ENCODE measurements at places on chromosomes 1 and 21.

GRCh38 chr1:39048745-39049370, 22.7 kb downstream of the NDUFS5 start:
- no peak for DNase-seq

GRCh38 chr21:44517175-44517899, 22.7 kb downstream of the KRTAP10-1 start:
- no peak for DNase-seq

GRCh38 chr1:48254254-48254653, 31.7 kb downstream of the SLC5A9 start:
- DNase-seq, result no peak

DNA sequence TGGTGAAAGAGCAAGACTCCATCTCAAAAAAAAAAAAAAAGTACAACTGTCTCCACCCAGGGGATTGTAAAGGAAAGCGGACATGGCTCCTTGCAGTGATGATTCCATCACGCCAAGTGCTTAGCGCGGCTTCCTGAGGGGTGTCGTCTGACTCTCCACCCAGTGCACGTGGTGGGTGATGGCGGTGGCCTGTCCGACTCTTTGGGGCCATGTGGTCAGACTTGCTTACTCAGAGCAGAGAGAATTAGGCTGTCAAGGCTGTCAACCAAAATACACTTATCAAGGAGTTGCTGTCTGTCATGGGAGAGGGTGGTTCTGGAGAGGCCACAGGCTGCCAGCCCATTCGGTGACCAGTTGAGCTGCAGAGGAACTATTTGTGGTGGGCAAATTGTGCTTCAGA, 49.4 kb downstream of the PTPRF start:
- DNase-seq, result no peak

DNA sequence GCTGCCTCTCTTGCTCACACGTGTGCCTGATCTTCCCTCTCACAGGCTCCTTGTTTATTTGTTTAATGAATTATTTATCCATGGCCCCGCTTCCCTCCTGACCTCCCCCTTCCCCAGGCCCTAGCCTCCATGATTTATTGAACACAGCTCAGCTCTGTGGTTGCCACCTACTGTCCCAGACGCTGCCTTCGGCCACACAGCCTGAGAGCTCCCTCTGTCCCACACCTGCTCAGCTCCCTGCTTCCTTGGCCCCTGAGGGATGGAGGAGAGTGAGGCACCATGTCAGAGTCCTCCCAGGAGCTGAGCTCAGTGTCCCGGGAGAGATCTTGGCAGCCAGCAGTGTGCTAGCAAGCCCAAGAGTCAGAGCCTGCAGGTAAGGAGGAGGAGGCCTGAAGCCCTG, 3.1 kb upstream of the EFNA3 start:
- no peak for DNase-seq

- DNase-seq, result no peak
Measured at GRCh38 chr1:193339401-193339800, 153.0 kb upstream of the B3GALT2 start.

GRCh38 chr1:84379917-84380180, 18.4 kb upstream of the DNASE2B start:
- DNase-seq, result no peak

DNA sequence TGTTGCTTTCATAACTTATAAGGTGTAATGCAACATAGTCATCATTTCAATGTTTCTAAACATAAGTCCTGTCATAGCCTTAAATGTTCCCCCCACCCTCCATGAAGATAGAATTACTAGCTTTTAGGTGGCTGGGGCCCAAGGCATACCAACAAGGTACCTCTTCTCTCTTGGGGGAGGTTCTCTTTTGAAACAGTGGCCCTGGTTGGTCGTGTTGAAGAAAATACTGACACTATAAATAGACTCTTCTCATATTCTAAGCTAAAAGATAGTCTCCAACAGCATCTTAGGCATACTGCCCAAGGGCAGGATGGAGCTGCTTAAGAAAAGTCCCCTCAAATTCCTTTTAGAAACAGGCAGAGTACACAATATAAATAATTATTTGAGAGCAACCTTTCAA, 255.0 kb downstream of the FAF1 start:
- no peak for DNase-seq

GRCh38 chr1:28865997-28866650, 48.2 kb upstream of the EPB41 start:
- DNase-seq, result no peak

GRCh38 chr1:214192825-214193643, 87.9 kb upstream of the SMYD2 start:
- no peak for DNase-seq

- DNase-seq, result no peak
Measured at GRCh38 chr1:228143480-228144192, 3.6 kb downstream of the GUK1 start.

- no peak for DNase-seq
Measured at GRCh38 chr1:24027838-24028468, 47.8 kb upstream of the SRSF10 start.

GRCh38 chr1:109959974-109960744, 24.4 kb upstream of the AHCYL1 start:
- no peak for DNase-seq

DNA sequence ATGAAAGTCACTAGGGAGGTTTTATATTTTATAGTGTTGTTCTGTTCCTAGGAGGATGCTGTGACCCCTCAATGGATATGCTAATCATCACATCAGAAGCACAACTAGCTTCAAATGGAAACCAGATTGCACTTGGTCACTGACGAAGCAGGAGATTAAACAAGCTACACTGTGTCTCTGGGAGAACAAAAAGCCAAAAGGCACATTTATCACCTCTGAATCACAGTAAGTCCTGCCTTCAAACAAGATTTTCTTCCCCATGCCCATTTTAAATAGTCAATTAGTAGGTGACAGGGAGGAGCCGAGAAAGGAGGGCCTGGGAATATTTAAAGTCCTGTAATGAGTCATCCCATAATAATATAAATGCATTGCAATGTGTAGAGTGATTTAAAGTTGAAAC, 38.1 kb downstream of the RGS2 start:
- no peak for DNase-seq

GRCh38 chr1:109293026-109293425, 10.1 kb upstream of the PSRC1 start:
- DNase-seq, result no peak

DNA sequence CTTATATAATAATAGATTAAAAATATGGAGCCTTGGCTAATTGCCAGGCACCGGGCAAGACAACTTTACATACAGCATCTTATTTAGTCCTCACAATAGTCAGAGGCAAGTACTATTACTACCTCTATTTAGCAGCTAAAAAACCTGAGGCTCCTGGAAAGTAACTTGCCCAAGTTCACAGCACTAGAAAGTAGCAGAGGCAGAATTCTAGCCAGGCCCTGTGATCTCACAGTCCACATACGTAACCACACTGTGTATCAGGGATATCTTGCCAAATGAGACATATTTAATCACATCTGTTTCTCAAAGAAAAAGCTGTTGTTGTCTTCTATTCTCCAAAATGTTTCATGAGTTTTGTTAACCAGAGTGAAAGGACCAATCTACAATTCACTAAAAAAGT, 378.5 kb downstream of the PLPP3 start:
- DNase-seq, result no peak

- no peak for DNase-seq
Measured at GRCh38 chr1:207826557-207827487, 75.0 kb downstream of the CD46 start.

DNA sequence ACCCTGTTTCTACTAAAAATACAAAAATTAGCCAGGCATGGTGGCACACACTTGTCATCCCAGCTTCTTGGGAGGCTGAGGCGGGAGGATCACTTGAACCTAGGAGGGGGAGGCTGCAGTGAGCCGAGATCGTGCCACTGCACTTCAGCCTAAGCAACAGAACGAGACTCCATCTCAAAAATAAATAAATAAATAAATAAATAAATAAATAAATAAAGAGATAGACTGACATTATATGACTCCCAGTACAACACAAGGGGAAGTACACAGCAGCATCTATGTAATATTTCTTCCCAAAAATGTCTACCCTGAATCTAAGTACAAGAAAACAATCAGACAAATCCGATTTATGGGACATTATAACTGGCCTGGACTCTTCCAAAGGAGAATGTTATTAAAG, 35.1 kb downstream of the LUZP1 start:
- DNase-seq, result no peak

- no peak for DNase-seq
Measured at GRCh38 chr1:245996811-245997210, 510.3 kb downstream of the SMYD3 start.

DNA sequence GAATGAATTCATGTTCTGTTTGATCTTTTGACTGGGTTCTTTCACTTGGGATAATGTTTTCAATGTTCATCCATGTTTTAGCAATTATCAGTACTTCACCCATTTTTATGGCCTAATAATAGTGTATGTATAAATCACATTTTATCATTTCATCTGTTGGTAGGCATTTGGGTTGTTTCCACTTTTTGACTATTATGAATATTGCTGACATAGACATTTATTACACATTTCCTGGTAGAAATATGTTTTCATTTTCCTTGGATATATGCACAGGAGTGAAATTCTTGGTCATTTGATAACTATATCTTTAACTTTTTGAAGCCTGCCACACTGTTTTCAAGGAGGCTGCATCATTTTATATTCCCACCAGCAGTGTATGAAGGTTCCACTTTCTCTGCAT, 79.8 kb downstream of the AXDND1 start:
- DNase-seq, result no peak

DNA sequence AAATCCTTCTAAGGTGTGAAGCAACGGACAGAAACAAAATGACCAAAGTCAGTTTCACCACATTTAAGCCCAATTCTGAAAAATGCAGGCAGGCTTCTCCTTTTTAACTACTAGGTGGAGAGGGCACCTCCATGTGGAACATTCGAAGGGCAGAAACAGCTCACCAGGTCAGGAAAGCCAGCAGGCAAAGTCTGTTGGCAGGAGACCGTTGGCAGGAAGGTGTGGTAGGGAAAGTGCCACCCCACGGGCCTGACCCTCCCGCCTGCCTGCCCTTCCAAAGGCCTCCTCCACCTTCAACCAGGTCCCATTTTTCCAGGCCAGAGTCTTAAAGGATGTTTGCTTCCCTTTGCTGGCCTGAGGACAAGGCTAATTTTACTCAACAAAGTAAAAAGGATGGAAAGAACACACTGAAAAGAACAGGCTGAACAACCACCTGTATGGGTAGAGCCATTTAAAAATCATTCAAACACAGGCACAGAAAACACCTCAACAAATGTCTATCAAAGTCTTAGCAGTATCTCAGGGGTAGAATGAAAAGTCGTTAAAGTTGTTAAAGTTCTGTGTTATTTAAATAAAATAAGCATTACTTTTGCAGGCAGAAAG, 26.4 kb downstream of the CAPZB start:
- no peak for DNase-seq

DNA sequence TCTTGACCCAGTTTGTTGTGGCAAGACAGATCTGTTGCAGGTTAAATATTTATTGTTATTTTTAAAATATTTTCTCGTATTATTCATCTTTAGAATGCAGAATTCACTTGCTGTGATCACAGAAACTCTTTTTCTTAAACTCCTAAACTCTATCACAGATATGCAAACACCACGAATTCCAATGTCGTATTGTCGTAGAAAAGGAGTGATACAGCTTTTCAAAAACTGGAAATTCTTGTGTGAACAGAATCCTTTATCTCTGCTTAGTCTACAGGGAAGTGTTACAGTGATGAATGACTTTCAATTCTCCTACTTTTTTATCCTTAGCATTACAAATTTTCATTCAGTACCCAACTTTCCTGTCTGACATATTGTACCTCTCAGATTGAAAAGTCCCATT, 1329.5 kb upstream of the B3GALT2 start:
- no peak for DNase-seq

- no peak for DNase-seq
Measured at GRCh38 chr1:153805886-153806719, 30.9 kb downstream of the SLC27A3 start.

DNA sequence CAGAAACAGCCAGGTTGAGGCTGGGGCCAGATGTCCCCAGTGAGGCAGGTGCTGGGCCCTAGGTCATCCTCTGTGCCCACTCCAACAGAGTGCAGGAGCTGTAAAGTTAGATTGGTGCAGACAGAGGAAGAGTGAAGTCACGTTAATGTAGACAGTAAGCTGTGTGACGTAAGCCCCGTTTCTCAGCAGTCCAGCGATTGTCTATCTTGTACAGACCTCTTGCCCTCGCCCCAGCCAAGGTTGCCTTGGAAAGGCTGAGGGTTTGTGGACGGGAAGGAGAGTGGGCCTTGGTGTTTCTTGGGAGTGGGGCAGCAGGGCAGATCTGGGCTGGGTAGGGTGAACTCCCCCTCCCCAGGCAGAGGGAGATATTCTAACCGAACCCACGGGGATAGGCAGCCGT, 13.5 kb downstream of the FAAH start:
- DNase-seq, result no peak

DNA sequence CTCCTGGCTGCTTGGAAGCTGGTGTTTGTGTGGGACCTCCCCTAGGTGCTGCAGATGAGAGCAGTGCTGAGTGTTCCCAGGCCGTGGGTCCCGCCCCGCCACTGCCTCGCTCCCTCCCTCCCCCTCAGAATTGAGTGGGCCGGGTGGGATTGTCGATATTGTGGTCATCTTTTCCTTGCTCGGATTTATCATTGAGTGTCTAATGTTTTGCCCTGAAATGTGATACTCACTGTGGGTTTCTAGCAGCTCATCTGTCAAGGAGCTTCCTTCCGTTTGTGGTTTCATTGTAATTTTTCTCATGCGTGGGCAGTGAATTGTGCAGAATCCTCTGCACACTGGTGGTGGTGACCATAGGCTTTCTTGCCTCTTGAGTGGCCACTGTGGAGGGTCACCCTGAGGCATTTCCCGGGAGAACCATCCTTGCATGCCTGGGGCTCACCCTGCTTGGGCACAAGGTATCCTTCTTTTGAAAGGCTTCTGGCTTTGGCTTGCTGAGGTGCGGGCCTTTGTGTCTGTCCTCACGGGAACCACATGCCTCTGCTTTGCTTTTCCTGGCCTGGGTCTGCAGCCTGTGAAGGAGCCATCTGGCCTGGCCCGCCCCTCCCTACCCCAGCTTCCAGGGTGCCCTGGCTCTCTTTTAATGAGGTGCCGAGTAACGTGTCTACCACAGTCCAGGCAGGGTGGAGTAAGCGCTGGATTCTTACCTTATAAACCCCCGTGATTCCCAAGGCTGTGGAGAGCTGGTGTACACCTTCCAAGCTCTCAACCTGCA, 25.6 kb downstream of the SLX9 start:
- DNase-seq, result no peak

- DNase-seq, result no peak
Measured at GRCh38 chr1:58789996-58790660, 6.3 kb upstream of the JUN start.

- no peak for DNase-seq
Measured at GRCh38 chr1:226083302-226084101, 21.0 kb downstream of the H3-3A start.

- no peak for DNase-seq
Measured at GRCh38 chr1:209504571-209504970, 78.9 kb upstream of the CAMK1G start.
